HTR-8/SVneo (cell line): ENCODE measurements at places on chromosomes 3 and 15.

GRCh38 chr3:10822055-10822454 is 6.0 kb downstream of the SLC6A11 start:
- DNase-seq, result no peak

DNA sequence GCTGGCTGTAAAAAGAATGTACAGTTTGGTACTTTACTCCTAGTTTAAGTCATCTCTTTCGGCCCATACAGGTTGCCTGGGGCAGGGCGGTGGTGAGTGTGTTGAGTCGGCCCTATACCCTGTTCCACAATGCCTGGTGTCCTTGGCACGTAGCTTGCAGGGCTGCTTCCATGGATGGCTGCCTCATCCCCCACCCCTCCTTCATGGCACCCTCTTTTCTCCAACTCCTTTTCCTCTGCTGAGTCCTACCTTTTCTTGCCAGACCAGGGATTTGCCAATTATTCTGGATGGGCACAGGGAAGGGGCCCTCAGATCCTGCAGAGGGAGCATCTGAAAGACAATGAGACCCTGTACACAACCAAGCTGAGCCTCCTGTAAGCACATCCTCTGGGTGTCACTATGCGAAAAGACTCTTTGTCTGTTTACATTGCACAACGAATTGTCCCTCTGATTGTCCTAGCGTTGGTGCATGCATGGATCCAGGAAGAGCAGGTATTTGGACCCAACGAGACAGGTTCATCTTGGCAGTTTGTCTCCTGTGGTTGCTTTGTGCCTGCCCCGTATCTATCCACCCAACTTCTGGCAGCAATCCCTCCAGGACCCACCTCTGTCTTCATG is 73.6 kb upstream of the CGNL1 start:
- DNase-seq, result no peak

- no peak for DNase-seq
These were observed 1062.2 kb upstream of the EPHA6 start for GRCh38 chr3:95752199-95752598.

DNA sequence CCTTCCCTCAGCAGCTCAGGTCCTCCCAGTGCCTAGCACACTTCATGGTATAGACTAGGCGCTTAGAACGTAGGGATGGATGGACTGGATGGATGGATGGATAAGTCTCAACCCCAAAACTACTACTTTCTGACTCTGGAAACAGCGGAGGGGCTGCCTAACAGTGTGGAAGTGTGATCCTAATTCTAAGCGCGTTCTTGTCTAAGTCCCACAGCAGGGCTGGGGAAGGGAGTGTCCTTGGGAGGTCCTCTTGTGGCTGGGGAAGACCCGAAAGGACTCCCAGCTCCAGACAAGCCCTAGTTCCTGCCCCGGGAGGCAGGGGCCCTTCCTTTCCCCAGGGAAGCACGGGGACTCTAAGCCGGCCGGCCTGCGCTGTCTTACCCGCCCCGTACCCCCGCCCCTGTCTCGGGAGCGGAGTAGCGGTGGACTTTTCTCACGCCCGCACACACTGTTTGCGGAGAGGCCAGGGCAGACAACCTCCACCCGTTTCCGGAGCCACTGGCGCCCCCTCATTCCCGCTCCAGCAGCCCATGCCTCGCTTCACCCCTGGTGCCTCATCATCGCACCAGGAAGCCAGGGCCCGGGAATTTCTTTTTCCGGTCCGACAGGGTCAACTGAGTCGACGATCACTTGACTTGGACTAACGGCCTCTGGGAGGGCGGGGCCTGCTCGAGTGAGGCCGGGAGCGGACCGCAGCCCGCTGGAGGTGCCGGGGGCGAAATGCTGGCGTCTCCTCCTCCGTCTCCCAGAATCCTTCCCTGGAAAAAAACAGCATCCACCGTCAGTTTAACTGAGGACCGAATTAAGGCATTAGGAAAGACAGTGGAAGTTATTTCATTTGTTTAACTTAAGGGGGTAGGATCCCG is 133.3 kb downstream of the TBC1D2B start:
- no peak for DNase-seq

DNA sequence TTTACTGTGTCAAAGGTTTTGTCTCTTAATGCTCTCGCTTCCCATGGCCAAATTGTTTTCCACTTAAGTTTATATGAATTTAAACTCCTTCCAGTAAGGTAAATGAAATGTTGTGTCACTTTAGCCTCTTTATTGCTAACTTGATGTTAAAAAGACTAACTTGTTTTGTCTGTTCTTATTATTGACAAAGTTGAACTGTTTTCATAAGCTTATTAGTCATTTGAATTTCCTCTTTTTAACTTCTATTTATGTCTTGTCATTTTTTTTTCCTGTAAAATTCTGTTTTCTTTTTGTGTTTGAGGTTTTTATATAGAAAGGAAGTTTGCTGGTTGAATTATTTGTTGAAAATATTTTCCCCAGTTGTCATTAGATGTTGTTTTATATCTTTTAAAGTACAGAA is 25.8 kb downstream of the FAM98B start:
- DNase-seq, result no peak

- DNase-seq, result no peak
These were observed 307.7 kb downstream of the TUSC7 start for GRCh38 chr3:117017135-117017894.

GRCh38 chr15:80105595-80105994 is 46.1 kb downstream of the ZFAND6 start:
- DNase-seq, result peak; percentile 7

DNA sequence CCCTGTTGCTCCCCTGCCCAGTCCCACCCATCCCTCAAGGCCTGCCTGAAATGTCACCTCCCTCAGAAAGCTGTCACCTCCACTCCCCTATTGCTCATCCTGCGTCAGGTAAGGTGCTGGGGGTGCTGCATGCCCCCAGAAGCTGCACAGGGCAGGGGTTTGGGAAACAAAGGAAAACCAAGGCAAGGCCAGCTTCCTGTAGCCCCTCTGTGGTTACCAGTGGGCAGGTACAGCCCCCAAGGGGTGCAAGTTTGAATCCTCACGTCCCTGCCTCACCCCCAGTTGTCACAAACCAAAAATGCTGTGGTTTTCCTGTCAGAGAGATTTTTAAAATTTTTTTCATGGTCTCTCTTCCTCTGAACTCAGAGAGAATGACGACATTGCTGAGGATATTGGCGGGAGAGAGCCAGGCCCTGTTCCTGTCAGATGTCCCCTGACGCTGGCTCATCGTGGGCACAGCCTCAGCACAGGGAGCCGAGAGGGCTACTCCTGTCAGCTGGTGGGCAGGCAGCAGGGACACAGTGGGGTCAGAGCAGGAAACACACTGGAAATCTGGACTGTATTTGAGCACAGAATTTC is 27.0 kb downstream of the PSTPIP1 start:
- DNase-seq, result peak; percentile 62

GRCh38 chr3:14490831-14491230 is 49.3 kb downstream of the GRIP2 start:
- no peak for DNase-seq

DNA sequence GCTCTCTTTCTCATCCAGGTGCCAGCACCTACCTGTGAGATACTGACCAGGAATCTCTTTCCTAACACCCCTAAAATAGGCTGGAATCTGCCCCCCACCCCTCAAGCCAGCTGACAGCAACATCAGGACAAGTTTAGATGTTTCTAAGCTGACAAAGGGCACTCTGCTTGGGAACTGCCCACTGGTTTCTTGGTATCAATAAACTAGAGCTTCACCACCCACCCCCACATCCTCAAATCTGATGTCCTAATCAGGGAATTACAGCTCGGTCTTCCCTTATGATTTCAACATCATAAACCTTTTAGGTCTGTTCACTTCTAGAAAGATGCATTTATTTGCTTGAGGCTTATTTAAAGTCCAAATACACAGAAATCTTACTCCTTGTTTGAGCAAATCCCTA is 34.7 kb downstream of the CEP19 start:
- no peak for DNase-seq

DNA sequence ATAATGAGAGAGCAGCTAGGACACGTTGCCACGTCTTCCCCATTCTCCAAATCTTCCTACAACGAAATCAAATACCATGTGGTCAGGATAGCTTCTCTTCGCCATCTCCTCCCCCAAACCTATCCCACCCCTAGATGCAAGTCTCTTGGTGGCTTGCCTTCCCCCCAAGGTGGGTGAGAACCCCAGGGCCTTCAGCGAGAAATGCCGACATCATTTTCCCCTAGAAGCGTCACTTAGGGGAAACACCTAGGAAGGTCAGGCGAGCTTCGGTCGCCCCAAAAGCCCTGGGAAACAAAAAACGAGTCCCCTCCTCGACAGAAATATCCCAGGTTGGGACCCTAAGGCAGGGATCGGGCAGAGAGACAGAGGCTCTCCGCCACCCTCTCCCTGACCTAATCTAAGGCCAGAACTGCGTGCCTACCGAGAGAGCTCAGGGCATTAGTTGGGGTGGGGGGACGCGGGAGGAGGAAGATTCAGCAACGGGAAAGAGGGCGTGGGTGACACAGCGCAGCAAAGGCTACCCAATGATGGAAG is 502 bp downstream of the DPH3 start:
- DNase-seq, result no peak

DNA sequence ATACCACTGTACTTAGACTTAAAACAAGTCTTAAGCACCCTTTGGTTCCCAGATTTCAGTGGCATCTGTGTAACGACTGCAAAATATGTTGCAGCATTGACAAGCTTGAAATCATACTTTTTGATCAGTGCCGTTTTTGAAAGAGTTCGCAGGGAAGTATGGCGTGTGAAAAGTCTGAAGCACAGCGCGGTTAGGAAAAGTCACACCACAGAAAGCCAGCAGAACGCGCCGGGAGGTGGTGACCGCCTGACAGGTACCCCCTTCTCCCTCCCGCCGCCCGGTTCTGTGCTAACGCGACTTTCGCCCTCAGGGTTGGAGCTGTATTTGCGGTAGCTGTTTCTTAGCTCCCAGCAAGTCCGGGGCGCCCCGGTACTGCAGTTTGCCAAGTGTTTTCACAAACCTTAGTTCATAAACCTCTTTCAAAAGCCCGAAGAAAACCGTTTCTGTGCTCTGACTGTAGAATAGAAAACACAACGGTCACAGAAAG is 481 bp upstream of the CRYBG3 start:
- DNase-seq, result peak; percentile 13

DNA sequence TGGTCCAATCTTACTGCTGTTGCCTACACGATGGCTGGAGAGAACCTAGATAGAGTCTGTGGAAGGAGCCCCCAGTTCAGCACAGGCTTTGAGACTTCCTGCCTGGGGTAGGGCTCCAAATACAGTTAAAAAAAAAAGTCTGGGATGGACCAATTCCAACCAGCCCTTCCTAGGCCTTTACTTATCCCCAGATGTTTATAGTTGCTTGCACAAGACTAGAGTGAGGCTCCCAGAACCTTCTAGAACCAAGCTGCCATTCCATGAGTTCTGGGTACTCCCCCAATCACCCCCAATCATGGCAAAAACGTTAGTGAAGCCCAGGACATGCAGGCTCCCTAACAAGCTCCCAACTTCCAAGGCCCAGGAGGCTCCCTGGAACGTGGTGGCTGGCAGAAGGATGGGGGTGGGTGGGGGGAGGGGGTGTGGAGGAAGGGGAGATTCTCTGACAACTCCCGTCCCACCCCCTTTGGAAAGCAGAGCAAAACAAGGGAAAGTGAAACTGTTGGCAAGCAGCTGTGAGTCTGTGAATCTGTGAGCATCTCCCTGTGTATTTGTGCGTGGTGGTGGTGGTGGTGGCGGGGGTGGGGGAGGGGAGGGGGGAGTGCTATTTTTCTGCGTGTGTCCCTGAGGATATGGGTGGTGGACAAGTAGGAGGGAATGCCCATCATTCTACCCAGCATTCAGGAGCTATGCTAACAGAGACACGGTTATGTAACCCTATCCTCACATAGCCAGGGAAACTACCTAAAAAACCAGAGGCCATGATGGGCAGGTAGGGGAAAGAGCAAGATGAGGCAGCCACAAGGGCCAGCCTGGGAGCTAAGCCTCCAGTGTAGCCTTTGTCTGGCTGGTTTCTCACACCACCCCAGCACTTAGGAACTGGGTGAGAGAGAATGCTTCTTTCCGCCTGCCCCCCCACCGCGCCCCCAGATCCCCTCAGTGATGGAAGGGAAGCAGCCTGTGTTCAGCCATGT is 2.0 kb downstream of the MST1R start:
- no peak for DNase-seq
